ENCODE measurements at places on chromosomes 1 and 21.

DNA sequence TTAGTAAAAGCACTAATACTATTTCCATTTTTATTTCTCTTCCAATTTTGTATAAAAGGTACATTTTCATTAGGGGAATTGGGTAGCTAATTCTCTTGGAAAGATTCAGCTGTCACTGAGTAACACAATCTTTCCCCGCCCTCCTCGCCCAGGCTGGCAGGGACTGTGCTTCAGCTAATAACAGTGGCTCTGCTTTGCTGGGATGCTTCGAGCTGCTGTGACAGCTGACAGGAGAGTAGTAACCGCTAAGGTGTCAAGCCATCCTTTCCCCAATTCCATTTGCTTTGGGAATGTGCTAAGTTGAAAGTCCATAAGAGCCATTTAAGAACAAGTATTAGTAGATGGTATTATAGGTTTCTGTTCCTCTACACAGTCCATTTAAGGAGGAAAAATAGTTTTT lies 106.7 kb upstream of the NRIP1 start:
- no peak for DNase-seq

GRCh38 chr1:168966217-168966616 lies 140.3 kb upstream of the ATP1B1 start:
- DNase-seq = no peak

DNA sequence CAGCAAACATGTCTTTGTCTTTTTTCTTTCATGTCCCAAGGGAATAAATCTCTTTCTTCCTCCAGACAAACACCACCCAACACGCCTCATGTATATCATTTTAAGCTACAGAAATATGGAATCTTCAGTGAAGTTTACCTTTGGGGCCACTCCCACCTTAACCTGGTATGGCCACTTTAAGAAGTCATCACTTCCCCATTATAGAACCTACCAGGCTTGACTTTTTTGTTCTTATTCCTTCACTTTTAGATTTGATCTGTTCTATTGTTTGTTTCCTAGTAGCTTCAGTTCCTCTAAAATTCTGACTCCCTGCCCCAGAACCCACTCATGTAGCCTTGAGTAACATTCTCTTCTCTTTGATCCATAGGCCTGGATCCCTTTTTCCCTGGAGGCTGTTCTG lies 226.3 kb downstream of the HLX start:
- DNase-seq = no peak

DNA sequence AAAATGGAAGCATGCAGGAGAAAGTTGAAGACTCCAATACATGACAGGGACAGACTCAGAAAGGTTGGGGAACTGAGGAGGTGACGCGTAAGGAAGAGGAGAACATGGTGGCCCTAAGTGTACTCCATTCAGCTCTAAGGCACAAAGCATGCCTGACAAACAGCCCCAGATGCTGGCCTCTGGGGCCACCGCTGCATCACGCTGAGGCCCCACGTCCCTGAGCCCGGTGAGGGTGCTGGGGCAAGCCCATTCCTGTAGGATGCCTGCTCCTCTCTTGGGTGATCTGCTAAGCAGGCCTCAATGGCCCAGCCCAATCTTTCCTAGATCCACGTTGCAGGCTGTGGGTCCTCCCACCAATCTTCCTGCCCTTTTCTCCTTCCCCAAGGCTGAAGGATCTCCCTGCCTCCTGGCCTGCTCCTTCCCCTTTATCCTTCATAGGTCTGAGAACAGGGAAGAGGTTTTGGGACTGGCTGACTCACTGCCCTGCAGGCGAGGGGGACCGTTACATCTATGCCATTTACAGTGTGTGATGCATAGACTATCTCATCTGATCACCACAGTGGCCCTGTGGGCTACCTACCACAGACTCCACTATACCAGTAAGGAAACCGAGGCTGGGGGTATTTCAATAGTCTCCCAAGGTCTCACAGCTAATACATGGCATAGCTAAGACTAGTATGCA lies 16.8 kb upstream of the NID1 start:
- no peak for DNase-seq

DNA sequence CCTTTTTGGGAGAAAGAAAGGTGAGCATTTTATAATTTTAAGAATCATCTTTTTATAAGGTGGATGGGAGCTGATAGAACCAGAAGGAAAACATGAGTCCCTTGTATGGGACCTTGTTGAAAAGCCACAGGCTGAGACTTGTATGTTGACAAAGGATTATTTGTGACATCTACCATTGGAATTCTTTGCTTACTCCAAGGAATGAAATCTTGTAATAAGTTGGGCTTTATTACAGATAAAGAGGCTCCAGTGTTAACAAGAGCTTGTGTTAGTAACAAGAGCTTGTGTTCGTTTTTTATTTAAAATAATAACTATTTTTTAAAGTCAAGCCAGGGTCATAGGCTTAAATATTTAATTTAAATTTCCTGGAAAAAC lies 201.1 kb upstream of the CHRM3 start:
- no peak for DNase-seq

- DNase-seq = no peak
These were observed 15.9 kb upstream of the OSBPL9 start for GRCh38 chr1:51600965-51601364.

DNA sequence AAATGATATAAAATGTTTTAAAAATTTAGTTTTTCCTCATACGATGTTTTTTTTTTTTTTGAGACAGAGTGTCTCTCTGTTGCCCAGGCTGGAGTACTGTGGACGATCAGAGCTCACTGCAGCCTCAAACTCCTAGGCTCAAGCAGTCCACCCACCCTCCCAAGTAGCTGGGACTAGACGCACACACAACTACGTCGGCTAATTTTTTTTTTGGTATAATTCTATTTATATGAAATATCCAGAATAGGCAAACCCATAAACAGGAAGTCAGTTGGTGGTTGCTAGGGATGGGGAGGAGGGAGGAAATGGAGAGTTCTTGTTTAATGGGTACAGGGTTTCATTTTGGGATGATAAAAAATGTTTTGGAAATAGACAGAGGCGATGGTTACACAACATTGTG lies 56.5 kb downstream of the WARS2 start:
- no peak for DNase-seq

- DNase-seq = no peak
These were observed 41.3 kb upstream of the H6PD start for GRCh38 chr1:9193233-9193625.

DNA sequence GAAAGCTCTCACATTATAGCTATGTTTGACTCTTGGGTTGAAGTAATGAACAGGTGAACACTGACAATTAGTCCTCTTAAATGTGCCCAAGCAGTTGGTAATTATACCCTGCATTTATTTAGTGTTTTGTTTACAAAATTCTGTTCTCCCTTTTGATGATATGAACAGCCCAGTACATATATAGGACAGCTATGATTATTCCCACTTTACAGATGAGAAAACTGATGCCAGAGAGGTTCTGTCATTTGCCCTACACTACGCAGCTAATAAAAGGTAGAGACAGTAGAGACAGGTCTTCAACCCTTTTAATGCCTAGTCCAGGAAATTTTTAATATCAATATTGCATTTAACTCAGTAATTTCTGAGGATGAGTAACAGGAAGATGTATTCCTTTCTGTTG lies 46.1 kb upstream of the DNAJC6 start:
- no peak for DNase-seq

GRCh38 chr1:33586106-33586505 lies 113.7 kb downstream of the ZSCAN20 start:
- no peak for DNase-seq

GRCh38 chr1:71593523-71593922 lies 512.7 kb upstream of the ZRANB2 start:
- DNase-seq = no peak

DNA sequence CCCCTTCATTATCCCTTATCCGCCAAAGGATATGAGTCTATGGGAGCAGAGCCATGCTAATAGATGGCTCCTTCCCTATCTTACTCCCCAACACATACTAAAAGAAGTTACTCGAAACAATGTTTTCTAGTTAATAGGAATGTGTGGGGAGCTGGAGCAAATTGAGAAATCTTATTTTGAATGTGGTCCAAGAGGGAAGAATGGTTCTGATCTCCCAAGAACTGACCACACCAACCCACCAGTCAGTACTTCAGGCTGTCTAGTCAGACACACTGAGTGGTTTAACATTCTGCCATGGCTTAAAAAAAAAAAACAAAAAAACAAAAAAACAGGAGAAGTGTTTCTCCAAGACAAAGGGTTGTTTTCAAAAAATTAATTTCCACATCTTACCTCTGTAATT lies 31.5 kb upstream of the DNASE2B start:
- no peak for DNase-seq

GRCh38 chr1:237124856-237125462 lies 83.0 kb downstream of the RYR2 start:
- no peak for DNase-seq
